Myometrial cell (primary cell): ENCODE measurements at places on chromosomes 16 and 17. TPM values are rescaled to one million over a fixed set of nuclear protein-coding genes. Genes with fewer than 3 reads are reported as not detected.

EVPLL gene
- not detected in 2 replicates for total RNA-seq

SOCS1 gene
- 2.8 and 5.5 TPM in 2 replicates for total RNA-seq

FOXC2 gene
- 0.29 and 0.53 TPM in 2 replicates for total RNA-seq

CHST5 gene
- total RNA-seq = not detected in 2 replicates

MNT gene
- 5.0 and 15.9 TPM in 2 replicates for total RNA-seq

TBC1D3G gene
- total RNA-seq = not detected in 2 replicates
